ENCODE measurements at places on chromosomes 3 and 15.

DNA sequence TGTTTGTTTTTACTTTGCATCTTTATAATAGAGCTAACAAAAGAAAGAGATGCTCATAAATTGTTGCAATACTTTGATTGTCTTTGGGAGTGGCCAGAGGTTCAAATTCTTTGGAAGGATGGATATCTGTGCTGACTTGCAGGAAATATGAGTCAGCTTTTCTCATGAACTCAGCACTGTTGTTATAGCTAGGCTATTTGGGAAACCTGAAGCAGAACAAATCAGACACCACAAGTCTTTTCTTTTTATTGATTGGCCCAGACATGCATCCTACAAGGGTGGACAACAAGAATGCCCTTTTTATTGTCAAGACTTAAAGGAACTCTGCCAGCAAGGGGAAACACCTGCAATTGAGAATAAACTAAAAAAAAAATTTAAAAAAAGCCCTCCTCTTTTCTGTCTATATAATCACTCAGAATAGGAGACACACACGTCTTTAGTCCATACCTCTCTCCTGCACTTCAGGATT, 4.6 kb upstream of the DENND4A start:
- no peak for DNase-seq

GRCh38 chr3:58591517-58592510, 14.6 kb upstream of the FAM107A start:
- DNase-seq = peak; percentile 32

DNA sequence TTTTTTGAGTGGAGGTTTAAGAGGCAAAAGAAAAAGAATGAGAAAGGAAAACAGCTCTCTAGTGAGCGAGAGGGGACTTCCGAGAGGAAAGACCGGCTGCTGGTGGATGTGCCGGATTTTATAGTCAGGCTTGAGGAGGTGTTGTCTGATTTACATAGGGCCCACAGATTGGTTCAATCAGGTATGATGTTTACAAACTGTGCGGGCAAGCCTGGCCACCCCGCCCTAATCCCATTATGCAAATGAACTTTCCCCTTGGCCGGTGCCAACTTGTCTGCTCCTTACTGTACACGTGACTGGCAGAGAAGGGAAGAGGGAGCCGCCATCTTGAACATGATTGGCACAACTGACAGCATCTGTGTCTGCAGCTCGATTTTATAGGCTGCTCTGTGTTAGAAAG, 44.7 kb downstream of the FAM43A start:
- DNase-seq = no peak

- no peak for DNase-seq
These were observed 29.0 kb downstream of the POMGNT2 start for GRCh38 chr3:43076857-43077256.

DNA sequence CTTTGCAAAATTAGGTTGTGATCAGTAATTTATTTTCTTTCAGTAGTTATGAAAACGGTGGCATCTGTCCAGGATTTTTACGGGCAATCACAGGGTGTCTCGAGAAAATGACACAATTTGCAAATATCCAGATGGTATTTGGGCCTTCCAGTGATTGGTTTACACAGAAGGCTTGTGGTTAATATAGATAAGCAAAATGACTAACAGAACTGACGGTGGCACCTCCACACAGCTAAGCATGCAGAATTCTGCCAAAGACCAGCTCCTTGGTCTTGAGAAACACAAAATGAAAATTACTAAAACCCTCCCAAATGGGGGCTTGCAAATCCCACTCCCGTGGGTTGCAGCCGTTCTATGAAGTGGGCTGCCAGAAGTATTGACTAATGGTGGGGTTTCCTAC, 5.5 kb downstream of the ARHGEF3 start:
- no peak for DNase-seq

- DNase-seq = no peak
These were observed 61.3 kb upstream of the OSTN start for GRCh38 chr3:191137708-191138107.

- no peak for DNase-seq
These were observed 66.9 kb upstream of the KLF13 start for GRCh38 chr15:31259562-31260252.

GRCh38 chr15:57138349-57138788, 219.9 kb downstream of the TCF12 start:
- DNase-seq = peak; percentile 82
